ENCODE measurements at places on chromosomes 1 and 21.
A peak's percentile ranks its signal among the peaks of the same experiment; 100 is the strongest.

DNA sequence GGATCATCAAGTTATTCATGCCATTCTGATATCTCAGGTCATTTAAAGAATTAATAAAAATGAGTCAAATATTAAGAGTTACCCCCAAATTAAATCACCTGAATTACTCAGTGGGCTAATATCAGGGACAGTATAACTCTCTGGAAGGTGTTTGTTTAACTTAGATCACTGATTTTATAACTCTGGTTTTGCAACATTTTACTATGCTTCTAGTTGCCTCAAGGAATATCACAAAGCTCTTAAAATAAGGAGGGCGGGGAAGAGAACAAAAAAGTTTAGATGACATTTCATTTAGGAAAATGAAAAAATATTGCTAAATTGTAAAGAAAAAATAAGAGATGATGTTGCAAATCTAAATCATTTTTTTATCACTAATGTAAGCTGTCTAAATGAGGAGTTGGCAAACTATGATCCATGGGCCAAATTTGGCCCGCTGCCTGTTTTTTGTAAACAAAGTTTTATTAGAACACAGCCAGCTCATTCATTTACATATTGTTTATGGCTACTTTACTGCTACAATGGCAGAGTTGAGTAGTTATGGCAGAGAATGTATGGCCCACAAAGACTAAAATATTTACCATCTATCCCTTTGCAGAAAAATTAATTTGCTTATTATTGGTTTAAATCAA, 31.9 kb upstream of the SLC19A2 start:
- no peak for DNase-seq

- peak; percentile 51 for DNase-seq
Measured at GRCh38 chr1:91754816-91755580, 131.0 kb downstream of the TGFBR3 start.

DNA sequence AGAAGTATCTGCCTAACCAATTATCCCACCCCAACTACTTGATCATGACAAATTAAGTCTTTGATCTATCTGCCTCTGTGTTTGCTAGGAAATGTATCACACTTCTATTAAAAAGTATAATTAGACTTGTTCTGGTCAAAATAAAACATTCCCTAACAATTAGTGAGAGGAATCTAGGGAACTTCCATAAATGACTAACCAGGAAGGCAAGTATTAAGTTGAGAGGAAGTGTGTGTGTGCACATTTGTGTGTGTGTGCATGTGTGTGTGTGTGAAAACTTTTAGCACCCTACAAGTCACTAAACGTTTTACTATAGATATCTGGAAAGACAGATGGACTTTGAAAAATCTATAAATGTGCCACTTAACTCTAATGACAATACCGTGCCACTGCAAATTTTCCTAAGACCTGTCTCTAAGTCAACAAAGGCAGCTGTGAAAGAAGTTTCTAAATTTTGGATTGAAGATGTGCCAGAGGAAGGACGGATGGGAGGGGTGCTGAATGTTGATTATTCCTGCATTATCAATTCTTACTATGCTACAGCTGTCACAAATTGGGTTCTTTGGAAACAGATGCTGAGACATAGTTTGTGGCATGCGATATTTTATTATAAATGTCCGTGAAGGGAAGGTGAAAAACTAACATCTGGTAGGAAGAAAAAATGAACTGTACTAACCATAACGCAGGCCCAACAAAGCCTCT, 567.1 kb downstream of the PTPRC start:
- no peak for DNase-seq

GRCh38 chr1:33667386-33668282, 195.2 kb downstream of the ZSCAN20 start:
- DNase-seq, result no peak

- DNase-seq, result no peak
Measured at GRCh38 chr1:81806432-81806770, 5.7 kb downstream of the ADGRL2 start.

DNA sequence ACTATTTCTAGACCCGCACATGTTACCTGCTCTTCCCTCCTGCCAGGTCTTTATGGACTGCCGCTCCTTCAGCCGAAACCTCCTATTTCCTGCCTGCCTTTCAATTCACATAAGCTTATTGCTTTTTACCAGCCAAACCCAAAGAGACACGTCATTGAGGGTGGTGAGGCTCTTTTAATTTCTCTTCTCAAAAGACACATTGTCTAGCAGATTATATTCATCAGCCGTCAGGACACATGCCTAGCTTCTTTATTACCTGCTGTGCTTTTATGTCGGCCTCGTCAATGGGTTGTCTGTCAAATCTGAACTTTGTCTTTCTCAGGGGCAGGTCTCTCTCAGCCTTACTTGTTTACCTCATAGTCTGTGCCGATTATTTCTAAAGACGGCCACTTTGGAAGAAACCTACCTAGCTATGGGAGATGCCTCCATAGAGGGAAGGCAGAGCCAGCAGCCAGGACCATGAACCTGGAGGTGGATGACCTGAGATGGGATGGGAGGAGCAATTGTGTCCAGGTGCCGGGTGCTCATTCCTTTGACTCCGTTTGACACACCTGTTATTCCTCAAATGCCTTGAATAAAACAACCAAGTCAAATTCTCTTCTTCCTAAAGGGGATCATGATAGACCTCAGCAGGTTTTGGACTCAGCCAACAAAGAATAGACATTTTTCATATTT, 42.0 kb downstream of the ZBTB18 start:
- DNase-seq, result no peak

DNA sequence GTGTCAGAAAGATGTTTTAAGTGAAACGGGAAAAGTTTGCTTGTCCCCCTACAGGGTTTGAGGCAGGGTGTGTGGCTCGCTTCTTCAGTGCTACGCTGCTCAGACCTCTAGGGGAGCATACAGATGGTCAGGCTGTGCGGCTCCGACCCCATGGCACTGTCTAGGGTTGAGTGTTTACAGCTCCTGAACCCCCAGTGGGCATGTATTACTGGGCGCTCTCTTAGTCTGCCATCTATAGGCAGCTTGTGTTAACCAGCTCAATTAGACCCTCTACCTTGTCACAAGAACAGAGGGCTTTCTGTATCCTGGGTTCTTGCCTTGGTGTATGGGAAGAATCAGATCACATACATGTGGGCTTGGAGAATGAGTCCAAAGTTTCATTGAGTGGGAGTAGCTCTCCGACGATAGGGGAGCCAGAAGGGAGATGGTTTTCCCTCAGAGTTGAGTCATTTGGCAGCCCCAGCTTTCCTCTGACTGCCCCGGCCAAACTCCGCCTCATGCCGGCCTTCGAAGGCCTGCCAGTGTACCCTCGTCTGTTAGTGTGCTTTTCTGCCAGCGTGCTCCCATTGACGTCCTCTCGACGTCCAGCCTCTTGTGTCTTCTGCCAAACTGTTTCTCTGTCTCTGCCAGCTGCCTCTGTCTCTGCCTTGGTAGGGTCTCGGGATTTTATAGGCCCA, 38.6 kb upstream of the ADGRL4 start:
- DNase-seq, result no peak

DNA sequence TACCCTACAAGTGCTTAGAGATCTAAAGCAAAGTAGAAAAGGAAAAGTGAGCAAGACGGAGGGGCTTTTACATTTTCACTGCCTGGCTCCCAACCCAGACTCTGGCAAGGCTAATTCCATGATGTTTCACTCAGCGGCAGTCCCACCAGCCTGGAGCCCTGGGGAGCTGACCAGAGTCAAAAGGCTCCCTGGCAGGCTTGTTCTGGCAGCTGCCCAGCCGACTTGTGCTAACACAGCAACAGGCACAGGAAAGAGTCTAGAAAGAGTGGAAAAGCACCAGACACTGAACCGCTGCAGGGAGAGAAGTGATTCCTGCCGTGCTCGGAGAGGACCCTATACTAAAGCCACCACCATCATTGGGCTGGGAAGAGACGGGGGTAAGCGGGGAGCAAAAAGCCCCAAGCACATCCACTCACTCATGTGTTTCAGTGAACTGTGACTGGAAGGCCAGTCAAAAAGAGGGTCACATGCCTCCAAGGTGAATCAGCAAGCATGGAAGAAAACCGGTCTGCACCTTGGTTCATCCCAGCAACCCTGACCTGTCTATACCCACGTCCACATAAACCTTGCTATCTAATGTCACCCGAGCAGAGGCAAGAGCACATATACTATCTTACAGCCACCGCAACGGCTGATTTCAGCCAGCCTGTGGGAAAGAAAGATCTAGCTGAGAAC, 8.0 kb downstream of the SMIM12 start:
- no peak for DNase-seq

DNA sequence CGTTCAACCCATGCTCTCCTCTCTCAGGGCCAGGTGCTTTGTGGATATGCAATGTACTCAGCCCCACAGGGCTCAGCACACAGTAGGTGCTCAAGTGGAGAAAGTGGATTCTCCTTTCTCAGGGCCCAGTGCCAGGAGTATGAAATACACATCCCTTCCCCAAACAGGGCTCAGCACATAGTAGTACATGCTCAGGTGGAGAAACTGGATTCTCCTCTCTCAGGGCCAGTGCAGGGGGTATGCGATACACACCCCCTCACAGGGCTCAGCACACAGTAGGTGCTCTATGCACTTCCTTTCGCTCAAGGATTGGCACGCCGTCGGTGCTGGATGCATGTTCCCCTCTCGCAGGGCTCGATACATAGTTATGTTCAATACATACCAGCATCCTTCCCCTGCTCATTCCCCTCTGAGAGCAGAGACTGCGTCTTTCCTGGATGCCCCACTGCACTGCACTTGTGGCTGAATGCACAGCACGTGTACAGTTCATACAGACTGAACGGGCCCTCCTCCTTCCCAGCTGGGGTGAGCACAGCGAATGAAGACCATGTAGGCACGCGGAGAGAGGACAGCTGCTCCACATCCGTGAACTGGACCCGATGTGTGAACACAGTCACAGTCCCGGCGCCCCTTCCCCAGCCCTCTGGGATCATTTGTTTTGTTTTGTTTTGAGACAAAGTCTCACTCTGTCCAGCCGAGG, 16.6 kb upstream of the DISP3 start:
- DNase-seq, result no peak

DNA sequence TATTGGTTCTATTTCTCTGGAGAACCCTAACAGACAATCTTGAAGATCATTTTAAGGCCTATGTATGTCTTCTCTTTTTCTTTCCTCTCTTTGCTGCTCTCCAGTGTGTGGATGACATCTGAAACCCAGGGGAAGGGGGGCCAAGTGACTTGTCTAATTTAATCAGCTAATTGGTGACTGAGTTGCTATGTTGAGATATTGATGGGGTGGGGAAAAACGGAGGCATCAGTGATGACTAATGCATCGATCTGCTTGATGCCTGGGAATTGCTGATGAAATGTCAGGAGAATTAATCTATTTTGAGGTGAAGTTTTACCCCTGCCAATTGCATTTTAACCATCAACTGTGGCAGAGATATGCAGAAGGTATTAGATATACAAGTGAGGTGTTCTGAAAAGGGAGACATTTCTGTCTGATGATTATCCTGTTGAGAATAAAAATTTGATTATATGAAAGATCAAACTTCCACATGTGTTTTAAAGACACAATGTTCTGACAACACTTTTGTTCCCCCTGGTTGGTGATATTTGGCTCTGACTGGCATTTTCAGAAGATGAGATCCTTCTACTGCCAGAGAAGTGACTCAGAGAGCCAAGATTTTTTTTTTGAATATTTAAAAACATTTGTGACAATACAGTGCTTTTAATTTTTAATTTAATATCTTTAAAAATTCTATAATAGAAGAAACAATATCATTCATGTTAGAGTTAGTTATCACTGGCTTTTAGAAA, 18.7 kb upstream of the PTGFR start:
- DNase-seq, result peak; percentile 59

- DNase-seq, result no peak
Measured at GRCh38 chr1:162736184-162736583, 54.3 kb upstream of the HSD17B7 start.

DNA sequence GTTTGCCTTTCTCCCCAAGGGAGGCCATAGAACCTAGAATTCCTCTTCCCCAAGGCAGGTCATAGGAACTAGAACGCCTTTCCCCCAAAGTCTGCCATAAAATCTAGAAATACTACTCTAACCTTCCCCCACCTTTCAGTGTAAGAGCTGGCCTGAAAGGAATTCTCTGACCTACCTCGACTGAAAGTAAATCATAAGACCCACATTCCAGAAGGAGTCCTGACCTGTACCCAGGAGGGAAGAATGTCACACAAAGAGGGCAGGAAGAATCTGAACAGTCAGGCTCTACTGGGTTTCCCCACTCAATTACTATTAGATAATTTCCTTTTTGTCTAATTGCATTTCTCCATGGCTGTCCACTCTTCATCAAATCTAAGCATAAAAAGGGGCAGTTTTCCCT, 5.7 kb upstream of the ATG4C start:
- DNase-seq, result no peak

DNA sequence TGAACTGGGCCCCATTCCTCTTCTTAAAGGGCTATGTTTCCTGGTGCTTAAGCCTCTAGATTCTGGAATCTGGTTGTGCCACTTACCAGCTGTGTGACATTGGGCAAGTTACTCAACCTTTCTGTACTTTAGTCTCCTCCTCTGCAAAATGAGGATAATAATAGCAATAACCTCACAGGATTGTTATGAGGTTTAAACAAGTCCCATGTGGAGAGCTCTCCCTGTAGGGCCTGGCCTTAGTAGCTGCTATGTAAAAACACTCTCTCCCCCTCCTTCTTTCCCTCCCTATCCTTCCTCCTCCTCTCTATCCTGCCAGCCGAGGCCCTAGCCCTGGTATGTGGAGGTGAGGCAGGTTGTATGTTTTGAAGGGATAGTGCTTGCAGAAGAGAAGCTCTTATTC, 8.2 kb upstream of the PEAR1 start:
- peak; percentile 16 for DNase-seq

DNA sequence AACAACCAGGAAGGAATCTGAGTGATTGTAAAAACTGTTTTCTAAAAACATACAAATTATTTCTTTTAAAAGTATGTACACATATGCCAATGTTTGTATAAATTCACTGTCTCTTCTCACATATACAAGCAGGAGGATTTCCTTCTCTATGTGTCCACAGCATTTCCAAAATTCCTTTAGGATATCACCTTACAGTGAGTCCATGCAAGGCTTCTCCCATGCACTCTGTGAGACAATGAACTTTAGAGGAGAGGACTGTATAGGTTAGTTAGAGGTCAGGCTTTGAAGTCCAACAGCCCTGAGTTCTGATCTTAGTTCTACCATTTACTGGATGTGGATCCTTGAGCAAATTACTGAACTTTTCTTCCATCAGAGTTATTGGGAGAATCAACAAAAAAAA, 34.1 kb upstream of the USH2A start:
- DNase-seq, result peak; percentile 58

GRCh38 chr1:231040019-231040799, at the start of gene FAM89A:
Gene FAM89A, minus strand, starts transcription at chr1:231040254. Its CDS starts 43 bp downstream, at chr1:231040211.
- DNase-seq, result peak; percentile 82

DNA sequence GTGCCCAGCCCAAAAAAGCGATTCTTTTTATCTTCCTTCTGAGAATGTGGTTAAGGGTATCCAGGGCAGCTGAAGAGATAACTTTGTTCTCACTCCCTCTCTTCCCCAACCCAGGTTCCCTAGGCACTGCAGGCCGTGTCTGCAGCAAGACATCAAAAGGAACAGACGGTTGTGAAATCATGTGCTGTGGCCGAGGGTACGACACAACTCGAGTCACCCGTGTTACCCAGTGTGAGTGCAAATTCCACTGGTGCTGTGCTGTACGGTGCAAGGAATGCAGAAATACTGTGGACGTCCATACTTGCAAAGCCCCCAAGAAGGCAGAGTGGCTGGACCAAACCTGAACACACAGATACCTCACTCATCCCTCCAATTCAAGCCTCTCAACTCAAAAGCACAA, 11.4 kb downstream of the WNT2B start:
- no peak for DNase-seq

GRCh38 chr1:238950784-238951183, 435.6 kb upstream of the CHRM3 start:
- peak; percentile 9 for DNase-seq
